CMK (cell line): ENCODE measurements at places on chromosomes 6 and 20.

DNA sequence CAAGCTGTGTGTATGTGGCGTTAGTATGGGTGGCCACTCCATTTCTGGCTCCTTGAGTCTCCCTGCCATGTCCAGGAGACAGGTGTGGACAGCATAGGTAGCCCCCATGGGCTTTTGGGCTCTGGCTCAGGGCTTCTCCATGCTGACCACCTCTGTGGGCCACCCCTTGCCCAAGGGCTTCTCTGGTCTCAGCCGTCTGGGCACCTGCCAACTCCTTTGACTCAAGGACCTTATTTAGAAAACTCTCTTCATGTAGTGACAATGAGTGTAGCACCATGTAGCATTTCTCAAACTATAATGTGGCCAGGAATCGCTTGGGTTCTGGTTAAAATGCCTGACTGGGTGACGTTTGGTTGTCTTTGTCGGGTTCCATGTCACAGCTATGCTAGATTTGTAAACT lies 5.1 kb upstream of the GTSF1L start:
- DNase-seq: no peak

- DNase-seq: no peak
These were observed 7.7 kb downstream of the MMP24OS start for GRCh38 chr20:35270021-35270902.

GRCh38 chr6:70370496-70370895 lies 42.8 kb upstream of the FAM135A start:
- no peak for DNase-seq

DNA sequence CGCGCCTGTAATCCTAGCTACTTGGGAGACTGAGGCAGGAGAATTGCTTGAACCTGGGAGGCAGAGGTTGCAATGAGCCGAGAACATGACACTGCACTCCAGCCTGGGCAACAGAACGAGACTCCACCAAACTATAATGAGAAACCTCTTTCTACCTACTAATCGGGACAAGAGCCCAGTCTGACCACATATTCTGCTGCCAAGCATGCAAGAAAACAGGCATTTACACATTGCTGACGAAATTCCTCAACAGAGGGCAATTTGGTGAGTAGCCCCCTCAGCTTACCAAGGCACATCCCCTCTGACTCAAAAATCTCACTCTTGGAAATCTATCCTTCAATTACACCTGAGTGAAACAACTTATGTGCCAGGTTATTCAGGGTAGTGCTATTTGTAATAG lies 81.2 kb downstream of the SLC23A2 start:
- no peak for DNase-seq

DNA sequence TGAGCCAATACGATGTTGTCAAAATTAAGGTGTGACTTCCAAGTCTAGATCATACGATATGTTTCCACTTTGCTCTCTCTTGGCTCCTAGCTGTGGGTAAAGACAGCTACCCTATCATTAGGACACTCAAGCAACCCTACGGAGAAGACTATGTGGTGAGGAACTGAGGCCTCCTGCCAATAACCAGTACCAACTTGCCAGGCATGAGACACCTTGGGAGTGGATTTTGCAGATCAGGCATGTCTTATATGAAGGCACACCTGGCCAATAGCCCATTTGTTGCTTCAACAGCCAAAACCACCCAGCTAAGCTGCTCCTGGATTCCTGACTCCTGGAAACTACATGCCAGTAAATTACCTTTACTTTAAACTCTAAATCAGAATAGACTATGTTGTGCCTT lies 863.4 kb downstream of the DHX35 start:
- DNase-seq: no peak

- DNase-seq: no peak
These were observed 425.7 kb upstream of the ARID1B start for GRCh38 chr6:156351346-156351966.

DNA sequence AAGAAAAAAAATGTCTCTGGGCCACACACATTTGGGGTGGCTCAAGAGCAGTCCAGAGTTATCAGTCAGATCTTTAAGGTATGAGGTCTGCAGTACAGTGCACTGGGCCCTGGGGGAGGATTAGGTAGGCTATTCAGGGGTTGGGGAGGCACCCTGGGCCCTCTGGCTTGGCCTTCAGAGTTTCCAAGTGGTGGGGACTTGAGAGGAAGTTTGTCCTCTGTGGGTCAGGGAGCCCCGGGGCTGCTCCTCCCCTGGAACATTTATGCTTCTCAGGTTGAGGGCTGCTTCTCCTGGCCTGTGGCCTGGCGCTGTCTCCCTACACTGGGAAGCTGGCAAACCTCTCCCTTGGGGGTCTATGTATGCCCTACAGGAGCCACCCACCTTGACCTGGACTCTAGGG lies 46.0 kb downstream of the PTK7 start:
- DNase-seq: no peak

DNA sequence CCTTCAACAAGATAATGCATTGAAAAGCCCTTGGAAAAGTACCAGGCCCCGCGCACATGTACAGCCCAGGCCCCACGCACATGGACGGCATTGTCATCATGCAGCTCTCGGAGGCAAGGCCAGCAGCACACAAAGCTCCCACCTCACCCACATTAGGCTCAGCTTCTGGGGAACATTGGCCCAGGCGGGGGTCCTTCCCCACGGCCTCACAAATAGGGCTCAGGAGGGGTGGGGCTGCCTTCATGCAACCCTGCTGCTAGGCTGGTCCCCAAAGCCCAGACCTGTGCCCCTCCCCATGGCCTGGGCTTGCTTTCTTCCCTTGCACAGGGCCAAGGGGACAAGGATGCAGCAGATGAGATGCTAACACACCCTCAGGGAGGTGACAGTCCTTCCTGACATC lies 26.7 kb downstream of the NPEPL1 start:
- no peak for DNase-seq

GRCh38 chr6:4380881-4381281 lies 245.5 kb upstream of the ECI2 start:
- DNase-seq: no peak

DNA sequence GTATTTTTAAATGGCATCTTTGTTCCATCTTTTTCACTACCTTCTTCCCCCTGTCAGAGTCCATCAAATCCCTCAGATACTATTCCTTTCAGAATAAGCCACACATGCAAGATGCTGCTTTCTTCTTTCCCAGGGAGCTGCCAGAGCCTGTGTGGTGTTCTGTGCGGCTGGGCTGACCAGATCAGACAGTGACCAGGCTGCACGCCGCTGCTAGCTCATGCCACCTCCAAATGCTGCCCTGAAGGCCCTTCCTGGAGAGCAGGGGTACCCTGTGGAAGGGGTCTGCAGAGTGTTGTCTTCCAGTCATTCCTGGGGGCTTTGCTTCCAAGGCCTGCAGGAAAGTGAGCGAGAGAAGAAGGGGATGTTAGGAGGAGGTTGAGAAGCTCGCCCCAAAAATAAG lies 179.1 kb upstream of the SUPT3H start:
- DNase-seq: no peak

- no peak for DNase-seq
These were observed 7.4 kb downstream of the RPL10A start for GRCh38 chr6:35475573-35475972.

GRCh38 chr20:39016506-39016905 lies 54.4 kb downstream of the DHX35 start:
- DNase-seq: no peak

GRCh38 chr20:19185083-19185482 lies 27.4 kb upstream of the SLC24A3 start:
- no peak for DNase-seq

DNA sequence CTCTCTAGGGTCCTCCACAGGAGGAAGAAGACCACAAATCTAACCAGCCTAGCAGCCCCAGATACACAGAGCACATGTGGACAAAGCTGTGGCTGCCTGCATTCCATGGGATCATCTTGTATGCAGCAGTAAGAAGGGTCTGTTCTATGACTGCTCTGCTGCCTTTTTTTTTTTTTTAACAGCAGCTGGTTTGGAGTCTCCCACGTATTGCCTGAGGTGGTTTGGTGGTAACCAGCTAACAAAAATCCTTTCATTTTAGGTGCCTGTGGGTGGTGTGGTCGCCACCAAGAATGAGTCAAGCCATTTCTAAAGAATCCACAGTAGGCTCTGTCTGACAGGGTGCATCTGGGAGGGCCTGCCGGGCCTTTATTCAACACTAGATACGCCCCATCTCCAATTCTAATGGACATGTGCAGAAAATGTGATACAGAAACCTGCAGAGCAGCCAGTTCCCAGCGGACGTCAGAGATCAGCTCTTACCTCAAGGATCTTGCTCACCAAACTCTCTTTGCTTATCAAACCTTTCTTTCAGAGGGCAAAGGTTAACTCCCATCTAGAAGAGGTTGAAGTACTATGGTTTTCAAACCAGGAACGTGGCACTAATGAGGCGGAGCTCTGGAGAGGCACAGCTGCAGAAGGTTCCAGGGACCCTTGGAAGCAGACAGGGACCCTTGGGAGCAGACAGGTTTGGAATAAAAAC lies 32.0 kb downstream of the GNAS-AS1 start:
- no peak for DNase-seq

DNA sequence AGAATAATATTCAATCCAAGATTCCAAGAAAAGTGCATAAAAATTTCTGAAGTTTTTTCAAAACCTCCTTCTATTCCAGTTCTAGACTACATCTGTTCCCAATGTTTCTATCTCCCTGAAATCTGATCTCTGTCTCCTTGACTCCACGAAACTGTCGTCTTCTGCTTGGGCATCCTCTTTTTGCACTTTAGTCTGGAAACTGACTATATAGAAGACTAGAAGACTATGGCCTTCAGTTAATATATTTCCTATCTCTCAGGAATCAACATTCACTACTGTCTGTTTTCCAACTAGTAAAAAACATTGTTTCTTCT lies 745.4 kb upstream of the ADGRB3 start:
- no peak for DNase-seq

GRCh38 chr6:15327271-15327670 lies 81.4 kb downstream of the JARID2 start:
- DNase-seq: no peak

DNA sequence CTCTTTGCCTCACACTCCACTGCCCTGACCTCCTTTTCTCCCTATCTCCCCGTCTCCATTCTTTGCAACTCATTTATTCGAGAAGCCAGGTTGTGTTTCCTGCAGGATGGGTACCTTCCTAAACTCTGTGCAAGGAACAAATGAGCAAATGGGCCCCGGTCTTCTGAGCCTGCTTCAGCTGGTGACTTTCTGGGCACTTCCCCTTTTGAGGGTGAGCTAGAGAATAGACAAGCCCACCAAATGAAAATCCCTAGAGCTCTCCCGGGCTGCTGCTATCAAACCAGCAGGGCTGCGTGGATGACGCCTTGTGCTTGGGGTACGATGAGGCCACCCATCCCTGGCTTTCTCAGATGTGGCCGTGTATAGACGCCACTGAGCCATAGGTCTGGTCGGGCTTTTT lies 91.0 kb upstream of the FOXA2 start:
- no peak for DNase-seq

DNA sequence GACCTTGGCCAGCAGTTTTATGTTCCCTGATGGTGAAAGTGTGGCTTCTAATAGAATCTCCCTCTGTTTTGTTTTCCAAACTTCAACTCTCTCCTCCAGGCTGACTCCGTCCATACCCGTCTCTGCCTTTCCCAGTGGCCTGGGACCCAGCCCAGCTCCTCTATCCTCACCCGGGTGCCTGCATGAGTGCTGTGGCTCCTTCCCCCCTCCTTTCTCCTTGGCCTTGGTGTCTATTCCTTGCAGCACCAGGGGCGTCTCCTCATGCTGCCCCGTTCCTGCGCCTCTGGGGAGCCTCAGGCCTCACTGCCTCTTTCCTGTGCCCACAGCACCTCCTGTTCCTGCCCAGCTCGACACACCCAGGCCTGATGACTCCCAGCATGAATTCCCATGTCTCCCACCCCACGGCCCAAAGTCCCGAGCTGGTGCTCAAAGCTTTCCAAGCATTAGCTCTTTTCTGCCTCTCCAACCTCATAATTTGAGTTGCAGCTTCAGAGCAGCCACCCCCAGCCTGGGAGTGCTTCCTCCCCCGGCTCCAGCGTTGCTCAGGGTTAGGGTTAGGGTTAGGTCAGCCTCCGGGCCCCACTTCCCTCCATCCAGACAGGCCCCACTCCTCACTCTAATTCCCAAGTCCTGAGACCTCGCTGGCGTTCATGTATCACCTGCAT lies 56.3 kb upstream of the AFDN start:
- no peak for DNase-seq

DNA sequence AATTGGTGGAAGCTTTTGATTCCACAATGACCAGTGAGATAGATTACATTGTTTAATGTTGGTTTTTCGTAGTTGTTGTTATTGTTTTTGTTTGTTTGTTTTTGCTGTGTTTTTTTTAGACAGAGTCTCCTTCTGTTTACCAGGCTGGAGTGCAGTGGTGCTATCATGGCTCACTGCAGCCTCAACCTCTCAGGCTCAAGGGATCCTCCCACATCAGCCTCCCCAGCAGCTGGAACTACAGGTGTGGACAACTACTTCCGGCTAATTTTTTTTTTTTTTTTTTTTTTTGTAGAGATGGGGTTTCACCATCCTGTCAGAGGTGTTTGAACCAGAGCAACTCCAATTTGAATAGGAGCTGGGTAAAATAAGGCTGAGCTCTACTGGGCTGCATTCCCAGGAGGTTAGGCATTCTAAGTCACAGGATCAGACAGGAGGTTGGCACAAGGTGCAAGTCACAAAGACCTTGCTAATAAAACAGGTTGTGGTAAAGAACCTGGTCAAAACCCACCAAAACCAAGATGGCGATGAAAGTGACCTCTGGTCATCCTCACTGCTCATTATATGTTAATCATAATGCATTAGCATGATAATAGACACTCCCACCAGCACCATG lies 10.9 kb upstream of the AKAP12 start:
- DNase-seq: no peak

DNA sequence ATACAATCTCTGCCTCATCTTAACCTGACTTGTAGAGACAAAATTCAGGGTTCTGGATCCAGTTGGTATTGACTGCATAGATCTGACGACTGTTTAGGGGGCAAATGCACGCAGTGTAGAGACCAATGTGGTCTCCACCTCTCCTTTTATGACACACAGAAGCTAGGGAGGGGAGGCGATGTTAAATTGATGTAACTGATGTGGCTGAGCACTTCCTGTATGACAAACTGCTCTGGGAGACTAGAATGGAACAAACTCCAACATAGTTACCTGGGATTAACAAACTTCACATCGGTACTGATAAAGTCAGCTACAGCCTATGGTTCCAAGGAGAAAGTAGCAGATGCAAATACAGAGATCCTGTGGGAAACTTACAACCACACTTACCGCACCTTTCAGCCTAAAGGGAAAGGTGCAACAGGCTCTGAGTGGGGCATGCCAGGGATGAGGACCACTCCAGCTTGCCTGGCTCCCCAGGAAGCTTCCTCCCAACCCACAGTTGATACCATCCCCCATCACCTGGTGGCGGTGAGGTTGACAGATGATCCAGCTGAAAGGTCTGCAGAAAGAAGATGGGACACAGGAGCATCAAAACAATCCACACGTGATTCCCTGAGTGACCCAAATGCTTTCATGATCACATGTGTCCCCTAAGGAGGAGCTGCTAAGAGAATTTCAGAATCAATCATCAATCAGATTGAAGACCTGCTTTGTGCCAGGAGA lies 60.6 kb upstream of the MRPS10 start:
- DNase-seq: no peak

- no peak for DNase-seq
These were observed 24.8 kb upstream of the DACT2 start for GRCh38 chr6:168344338-168344737.

DNA sequence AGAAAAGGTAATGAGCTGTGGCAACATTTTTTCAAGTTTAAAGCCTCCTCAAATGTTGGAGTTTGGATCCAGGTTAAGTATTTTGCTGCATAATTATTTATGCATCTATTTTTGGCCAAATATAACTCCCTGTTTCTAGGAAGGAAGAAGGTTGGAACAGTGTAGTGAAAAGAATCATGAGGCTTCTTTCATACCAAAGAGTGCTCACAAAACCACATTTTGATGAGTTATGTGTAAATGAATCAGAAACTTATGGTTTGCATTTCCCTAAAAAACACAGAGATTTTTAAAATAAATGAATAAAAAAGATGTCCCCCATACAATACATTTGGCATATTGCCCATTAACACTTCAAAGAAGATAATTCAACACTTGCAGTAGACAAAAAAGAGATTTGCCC lies 246.9 kb upstream of the PRDM1 start:
- no peak for DNase-seq
